ENCODE measurements at places on chromosomes 7 and 10.

GRCh38 chr10:110010486-110011378 is 2.9 kb downstream of the ADD3 start:
- no peak for DNase-seq

- DNase-seq: no peak
Measured at GRCh38 chr10:98030093-98030821, at the start of gene CRTAC1. Gene CRTAC1, minus strand, starts transcription at chr10:98030621. Its CDS starts 149 bp downstream, at chr10:98030472.

DNA sequence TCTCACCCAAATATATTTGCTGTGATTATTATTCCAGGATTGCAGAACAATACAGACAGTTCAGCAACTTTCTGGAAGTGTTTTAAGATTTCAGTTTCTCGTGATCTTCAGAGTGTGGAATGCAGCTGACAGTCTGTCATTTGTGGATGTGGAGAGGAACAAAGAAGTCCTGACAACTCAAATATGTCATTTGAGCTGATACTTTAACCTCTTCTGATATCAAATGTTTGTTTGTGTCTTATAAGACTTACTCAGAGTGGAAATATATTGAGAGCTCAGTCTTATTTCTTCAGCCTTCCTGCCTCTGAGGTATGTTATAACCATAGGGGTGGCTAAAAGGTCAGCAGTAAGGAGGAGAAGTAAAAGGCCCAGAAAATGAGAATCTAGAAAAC is 96.4 kb downstream of the OSBPL3 start:
- no peak for DNase-seq

DNA sequence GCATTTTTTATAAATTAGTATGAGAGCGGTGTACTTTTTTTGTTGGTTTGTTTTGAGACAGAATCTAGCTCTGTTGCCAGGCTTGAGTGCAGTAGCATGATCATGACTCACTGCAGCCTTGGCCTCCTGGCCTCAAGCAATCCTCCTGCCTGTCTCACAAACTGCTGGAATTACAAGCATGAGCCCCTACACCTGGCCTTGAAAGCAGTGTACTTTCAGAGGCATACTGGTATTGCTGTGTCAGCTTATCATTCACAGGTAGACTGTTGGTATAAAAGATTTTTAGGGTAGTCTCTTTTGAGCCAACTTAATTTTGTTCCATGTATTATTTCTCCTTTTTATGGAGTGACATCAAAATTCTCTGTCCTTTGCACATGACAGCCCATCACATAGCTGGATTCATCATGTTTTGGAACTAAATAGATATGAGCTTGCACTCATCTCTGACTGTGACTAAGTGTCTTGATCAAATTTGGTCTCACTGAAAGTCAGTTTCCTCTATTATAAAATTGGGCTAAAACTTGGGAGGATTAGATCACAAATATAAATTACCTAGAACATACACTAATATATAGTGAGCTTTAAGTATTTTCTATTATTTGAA is 12.4 kb downstream of the GNAT3 start:
- DNase-seq: peak; percentile 33

GRCh38 chr7:47181746-47182361 is 400.1 kb downstream of the TNS3 start:
- DNase-seq: peak; percentile 58

- DNase-seq: no peak
Measured at GRCh38 chr10:11931038-11931437, 107.9 kb downstream of the PROSER2 start.

DNA sequence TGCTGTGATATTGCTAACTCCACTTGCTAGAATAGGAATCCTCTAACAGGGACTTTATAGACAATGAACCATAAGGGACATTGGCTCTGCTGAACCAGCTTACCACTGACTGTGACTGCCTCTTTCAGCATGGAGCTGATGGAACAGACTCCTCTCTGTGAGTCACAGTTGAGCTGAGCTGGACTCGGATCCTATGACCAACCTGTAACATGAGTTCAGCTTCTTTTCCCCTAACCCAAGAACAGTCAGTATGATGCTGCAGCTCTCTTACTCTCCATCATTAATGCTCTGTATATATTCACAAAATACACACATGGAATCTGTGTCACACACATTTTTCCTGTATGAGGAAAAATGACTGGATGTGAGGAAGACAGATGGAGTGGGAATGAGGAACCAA is 177.9 kb upstream of the BET1 start:
- no peak for DNase-seq

DNA sequence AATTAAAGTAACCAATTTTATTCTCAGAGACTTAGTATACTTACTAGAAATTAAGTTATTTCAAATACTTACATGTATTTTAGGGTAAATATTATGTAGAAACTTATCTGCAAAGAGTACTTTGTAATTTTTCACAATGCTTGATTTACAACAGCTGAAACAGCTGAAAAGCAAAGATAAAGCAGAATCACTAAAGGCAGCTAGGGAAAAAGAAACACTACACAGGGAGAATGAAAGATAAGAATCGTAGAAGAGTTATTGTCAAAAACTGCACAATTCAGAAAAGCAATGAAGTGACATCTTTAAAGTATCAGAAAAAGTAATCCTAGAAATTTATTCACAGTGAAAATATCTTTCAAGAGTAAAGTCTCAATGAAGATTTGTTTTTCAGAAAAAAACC is 69.7 kb upstream of the ZNF804B start:
- no peak for DNase-seq

- no peak for DNase-seq
Measured at GRCh38 chr7:88293866-88294265, 12.8 kb downstream of the STEAP4 start.

GRCh38 chr10:103804871-103805270 is 50.5 kb downstream of the SH3PXD2A start:
- no peak for DNase-seq

DNA sequence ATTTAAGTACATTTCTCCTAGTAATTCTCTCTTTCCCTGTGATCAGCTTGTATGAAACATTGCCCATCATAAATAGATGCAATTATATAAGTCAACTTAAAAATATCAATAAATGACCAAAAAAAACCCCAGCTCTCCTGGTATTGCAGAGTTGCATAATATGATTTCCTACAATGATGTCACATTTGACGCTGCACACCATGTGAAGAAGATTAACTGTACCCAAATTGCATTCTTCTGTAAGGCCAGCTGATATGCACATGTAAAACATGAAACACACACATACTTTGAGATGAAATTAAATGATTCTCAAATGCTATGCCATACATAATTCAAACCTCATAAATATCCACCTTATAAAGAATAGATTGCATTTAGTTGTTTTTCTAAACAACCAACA is 115.5 kb downstream of the AGMO start:
- no peak for DNase-seq

GRCh38 chr10:130337696-130338635 is 201.8 kb downstream of the GLRX3 start:
- no peak for DNase-seq

- DNase-seq: no peak
Measured at GRCh38 chr7:15950299-15950698, 263.8 kb upstream of the MEOX2 start.

- no peak for DNase-seq
Measured at GRCh38 chr7:151743481-151743983, 133.4 kb downstream of the PRKAG2 start.

DNA sequence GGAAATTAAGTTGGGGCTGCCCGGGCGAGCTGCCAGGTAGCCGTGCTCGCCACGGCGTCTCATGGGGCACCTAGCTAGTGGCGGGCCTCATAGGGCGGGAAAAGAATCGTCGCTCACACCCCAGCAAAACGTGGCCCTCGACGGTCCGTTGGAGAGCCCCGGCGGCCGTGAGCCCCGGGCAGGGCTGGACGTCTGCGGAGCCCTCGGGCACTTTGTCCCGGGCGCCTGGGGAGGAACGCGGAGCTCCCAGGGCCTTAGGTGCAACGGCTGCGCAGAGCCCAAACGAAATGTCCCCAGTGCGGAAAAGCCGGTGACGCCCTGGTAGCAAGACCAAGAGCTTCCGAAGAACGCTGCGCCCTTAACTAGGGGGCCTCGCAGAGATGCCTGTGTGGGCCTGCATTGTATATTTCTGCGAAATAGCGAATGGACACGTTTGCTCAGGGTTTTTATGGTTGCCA is 866 bp upstream of the SFMBT2 start:
- no peak for DNase-seq

DNA sequence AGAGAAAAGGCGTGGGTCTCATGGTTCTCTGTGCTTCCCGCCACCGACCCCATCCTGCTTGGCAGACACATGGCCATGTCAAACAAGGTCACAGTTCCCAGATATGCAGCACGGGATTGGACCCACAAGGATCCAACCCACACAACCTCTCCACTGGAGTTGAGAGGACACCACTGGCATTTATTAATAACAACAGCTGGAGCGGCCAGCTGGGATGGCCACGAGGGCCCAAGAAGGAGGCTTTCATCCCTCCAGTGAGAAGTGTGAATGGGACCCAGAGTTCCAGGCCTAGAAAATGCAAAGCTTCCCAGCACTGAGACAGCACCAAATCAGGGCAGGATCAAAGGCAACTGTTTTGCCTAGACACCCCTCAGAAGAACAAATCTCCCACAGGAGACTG is 31.5 kb downstream of the FGFR2 start:
- no peak for DNase-seq

GRCh38 chr10:131266936-131267813 is 44.3 kb downstream of the TCERG1L start:
- DNase-seq: no peak

DNA sequence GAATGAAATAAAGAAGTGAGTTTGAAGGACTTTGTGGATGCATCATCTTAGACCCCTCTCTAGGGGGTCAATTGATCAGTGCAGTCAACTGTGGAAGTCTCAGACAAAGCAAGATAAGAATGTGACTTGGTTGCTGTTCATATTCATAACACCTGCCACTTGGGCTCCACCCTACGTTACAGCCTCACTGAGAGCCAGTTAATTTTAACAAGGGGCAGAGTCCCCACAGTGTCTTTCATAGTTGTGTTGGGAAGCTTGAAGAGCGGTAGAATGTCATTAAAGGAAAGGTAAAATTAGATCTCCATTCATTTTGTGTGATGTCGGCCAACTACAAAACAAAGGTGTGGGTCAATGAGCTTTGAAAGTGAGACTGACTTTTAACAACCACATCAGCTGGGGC is 442.1 kb upstream of the C7orf33 start:
- no peak for DNase-seq

- no peak for DNase-seq
Measured at GRCh38 chr7:148337246-148337965, 253.2 kb upstream of the C7orf33 start.

- DNase-seq: no peak
Measured at GRCh38 chr10:123475466-123475865, 190.7 kb upstream of the GPR26 start.

- no peak for DNase-seq
Measured at GRCh38 chr7:112994656-112995055, 92.0 kb downstream of the GPR85 start.

GRCh38 chr7:68547181-68547580 is 1051.1 kb upstream of the AUTS2 start:
- DNase-seq: no peak

DNA sequence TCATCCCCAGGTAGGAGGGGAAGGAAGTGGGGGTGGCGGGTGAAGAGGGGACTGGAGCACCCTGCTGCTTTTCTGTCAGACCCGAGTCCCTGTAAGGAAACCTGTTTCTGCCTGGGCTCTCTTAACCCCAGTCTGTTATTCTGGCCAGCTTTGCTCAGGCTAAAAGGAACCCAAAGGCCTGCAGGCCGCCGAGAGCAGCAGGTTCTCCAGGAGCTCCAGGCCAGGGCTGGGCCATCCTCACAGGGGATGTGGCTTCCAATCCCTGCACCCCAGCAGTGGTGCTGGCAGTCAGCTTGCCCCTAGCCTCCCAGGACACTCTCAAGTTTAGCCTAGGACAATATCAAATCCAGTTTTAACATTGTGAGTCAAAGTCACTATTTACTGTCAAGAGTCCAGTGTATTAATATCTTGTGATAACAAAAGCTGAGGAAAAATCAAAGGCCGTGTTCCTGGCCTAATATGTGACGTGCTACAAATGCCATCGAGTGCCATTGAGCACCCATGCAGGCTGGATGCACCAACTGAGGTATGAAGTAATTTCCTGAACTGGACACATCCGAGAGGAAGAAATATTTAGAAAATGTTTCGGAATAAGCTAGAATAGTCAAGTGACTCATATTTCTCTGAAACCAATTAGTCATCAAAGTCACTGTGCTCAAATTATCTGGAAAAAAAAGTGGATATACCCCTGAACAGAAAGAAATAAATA is 7.0 kb downstream of the PKD1L1 start:
- DNase-seq: no peak

- DNase-seq: no peak
Measured at GRCh38 chr10:46299286-46299535, 12.4 kb downstream of the ANTXRL start.

- no peak for DNase-seq
Measured at GRCh38 chr7:131781-132482, 60.4 kb upstream of the FAM20C start.

GRCh38 chr7:45576249-45576929 is 2.2 kb downstream of the ADCY1 start:
- DNase-seq: no peak

DNA sequence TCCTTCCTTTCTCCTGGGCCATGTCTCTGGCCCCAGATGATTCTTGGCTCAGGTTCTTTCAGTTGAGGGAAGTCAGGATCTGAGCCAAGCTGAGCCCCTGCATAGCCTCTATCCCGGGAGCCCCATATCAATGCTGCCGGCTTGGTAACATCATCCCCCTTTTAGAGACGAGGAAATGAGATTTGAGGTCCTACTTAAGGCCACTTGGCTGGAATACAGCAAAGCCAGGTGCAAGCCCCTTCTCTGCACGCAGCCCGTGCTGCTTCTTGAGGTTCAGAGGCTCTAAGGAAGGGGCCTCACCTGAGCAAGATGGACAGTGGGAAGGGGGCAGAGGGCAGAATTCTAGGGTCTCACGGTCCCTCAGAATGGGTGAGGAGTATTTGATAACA is 2.4 kb upstream of the IRF5 start:
- DNase-seq: no peak
